ENCODE measurements at places on chromosomes 1 and 21.

DNA sequence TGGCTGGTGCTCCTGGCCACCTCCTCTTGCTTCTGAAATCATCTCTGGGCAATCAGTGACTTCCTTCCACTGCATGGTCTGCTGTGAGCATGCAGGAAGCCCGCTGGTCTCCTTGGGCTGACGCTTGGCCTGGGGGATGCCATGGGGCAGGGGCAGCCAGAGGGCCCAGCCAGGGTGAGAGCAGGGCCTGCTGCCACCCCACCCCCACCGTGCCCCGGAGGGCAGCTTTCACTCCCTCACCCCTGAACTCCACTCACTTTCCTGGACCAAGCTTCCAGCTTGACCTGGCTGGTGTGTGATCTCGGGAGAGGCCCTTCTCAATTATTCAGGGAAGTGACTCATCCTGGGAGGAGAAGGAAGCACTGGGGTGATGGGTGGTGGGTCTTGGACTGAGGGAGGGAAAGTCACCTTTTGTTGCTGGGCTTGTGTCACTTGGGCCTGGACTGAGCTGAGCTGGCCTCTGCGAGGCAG is 270.2 kb upstream of the CSF3R start:
- no peak for DNase-seq

GRCh38 chr1:56148326-56149193 is 430.8 kb downstream of the PLPP3 start:
- DNase-seq = no peak

DNA sequence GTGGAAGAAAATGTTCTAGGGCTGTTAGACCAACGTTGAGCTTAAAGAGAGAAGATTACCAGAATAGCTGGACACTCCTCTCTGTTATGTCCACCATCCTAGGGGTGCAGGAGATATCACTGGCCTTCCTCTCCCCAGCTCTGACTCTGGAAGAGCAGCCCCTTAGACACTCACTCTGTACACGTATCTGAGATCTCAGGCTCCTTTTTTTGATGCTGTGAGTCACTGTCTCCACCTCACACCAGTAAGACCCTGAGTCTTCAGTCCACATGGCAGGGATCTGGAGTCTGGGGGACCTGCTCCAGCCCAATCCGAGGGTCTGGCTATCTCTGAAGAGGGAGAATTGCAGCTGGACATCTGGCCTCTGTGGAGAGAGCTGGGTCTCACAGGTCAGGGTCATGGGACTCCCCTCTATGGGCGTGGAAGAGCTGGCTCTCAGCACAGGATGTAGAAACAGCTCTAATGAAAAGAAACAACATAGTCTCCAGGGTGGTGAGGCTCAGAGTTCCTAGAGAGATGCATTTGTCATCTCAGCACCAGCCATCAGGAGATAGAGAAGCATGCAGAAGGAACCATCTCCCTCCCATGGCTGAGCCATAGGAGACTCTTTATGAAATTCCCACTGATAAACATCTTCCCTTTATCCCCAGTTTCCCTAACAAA is 3.5 kb downstream of the FCRL3 start:
- no peak for DNase-seq

DNA sequence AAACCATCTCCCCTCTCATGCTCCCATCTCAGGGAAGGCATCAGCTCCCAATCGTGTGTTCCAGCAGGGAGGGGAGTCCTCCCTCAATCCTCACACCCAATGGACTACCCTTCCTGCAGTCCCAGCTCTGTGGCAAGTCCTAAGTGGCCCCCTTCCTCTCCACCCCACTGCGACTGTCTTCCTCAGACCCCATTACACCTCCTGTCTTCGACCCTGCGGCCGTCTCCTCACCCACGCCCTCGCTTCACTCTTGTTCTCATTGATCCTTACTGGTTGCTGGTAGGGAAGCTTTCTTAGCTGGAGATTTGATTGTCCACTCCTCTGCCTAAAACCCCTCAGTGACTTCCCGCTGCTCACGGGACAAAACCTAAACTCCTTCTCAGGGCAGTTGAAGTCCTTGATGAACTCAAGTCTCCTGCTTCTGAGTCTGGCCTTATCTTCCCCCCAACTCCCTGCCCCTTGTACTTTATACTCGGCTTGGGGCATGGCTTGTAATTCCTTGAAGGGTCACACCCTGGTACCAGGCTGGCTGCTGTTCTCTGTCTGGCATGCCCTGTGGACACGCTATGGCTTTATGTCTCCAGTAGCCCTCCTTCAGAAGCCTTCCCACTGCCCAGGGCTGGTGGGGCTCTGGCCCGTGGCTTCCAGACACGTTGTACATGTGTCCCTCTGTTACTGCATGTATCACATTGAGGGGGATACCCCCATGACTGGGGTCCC is 2.3 kb upstream of the EPS8L3 start:
- DNase-seq = no peak

GRCh38 chr1:26340047-26340481 is 13.9 kb downstream of the CRYBG2 start:
- DNase-seq = no peak

GRCh38 chr1:154325583-154326545 is 539 bp downstream of the ATP8B2 start:
- no peak for DNase-seq

DNA sequence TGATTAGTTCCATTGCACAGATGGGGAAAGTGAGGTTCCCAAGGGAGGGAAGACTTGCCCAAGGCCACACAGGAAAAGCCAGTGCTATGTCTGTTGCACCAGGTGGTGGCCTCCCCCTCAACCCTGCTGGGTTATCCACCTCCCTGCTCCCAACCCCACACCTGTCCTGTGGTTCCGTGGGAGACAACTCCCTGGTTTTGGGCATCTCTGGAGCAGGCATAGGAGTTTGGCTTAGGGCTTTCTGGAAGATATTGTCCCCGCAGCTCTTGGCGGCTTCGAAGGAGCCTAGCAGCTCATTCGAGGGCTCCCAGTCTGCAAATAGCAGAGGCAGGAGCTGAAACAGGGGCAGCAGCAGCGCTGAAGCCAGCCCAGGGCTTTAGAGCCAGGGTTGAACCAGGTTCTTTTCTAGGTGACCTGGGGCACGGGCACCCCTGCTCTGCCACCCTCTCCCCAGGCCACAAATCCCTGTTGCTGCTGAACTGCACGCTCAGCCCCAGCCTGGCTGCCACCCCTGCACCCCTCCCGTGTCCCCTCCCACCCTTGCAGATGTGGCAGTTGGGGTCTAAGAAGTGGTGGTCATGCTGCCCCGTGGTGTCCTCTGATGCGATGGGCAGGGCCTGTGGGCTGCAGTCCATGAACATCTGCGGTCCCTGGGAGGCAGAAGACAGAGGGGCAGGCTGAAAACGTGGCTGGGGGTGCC is 22.1 kb downstream of the SPOCD1 start:
- DNase-seq = no peak

DNA sequence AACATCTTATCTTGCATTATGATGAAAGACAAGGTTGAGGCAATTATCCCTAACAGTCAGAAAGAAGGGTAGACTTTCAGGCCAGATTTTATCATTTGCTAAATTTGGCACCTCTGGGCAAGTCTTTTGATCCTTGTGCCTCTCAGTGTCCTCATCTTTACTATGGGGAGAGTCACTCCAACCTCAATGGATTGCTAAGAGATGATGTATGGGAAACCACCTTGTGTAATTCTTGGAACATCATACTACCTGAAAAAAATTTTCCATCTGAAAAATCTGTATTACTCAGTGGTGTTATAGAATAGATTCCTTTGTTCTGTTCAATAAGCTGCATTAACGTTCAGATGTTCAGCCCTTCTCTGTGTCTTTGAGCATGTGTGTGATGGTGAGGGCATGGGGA is 230.7 kb downstream of the TGFB2 start:
- DNase-seq = no peak

GRCh38 chr1:219120624-219121544 is 52.8 kb upstream of the LYPLAL1 start:
- no peak for DNase-seq

- no peak for DNase-seq
Observed at GRCh38 chr1:247456021-247456420, 1.9 kb downstream of the OR2B11 start.

DNA sequence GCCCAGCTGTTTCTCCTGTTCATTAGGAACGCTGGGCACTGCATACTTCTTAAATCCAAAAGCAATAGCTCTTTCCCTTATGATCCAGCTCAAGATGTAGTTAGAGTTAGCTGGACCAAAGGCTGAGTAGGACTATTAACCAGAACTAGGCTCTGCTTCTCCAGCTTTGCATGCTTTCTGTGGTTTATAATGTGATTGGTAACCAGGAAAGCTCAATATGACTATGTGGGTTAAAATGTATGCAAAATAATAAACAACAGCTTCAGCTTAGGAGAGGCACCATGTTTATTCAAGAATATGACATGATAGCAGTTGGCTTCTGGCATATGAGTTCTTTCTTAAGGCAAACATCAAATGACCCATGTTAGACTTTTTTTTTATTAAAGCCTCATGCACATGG is 73.8 kb downstream of the LYPLAL1 start:
- DNase-seq = no peak
